ENCODE measurements at places on chromosomes 1 and 21. TPM values are rescaled to one million over a fixed set of nuclear protein-coding genes. Genes with fewer than 3 reads are reported as not detected.

ITLN2 gene
- not detected for total RNA-seq

ANKRD13C gene
- 37.5 TPM for total RNA-seq

NPR1 gene
- total RNA-seq = 0.88 TPM

GALNT2 gene
- 89.0 TPM for total RNA-seq

AGBL4 gene
- not detected for total RNA-seq

PUSL1 gene
- total RNA-seq = 23.0 TPM

KRTAP10-11 gene
- total RNA-seq = not detected

AMY1C gene
- total RNA-seq = not detected

RUNX3 gene
- total RNA-seq = not detected

PRSS38 gene
- total RNA-seq = not detected

KRTAP19-1 gene
- not detected for total RNA-seq

FNDC5 gene
- 0.22 TPM for total RNA-seq

UBASH3A gene
- not detected for total RNA-seq

RIMKLA gene
- total RNA-seq = under 0.01 TPM

FRRS1 gene
- total RNA-seq = 22.8 TPM

CLCA4 gene
- not detected for total RNA-seq

RHOU gene
- total RNA-seq = 1.3 TPM

SLC2A5 gene
- 2.6 TPM for total RNA-seq
